ENCODE measurements at places on chromosomes 7 and 10.

GRCh38 chr10:34488476-34489130, 326.5 kb downstream of the PARD3 start:
- no peak for DNase-seq

GRCh38 chr7:1934017-1934416, 263.9 kb downstream of the ELFN1 start:
- DNase-seq, result no peak

DNA sequence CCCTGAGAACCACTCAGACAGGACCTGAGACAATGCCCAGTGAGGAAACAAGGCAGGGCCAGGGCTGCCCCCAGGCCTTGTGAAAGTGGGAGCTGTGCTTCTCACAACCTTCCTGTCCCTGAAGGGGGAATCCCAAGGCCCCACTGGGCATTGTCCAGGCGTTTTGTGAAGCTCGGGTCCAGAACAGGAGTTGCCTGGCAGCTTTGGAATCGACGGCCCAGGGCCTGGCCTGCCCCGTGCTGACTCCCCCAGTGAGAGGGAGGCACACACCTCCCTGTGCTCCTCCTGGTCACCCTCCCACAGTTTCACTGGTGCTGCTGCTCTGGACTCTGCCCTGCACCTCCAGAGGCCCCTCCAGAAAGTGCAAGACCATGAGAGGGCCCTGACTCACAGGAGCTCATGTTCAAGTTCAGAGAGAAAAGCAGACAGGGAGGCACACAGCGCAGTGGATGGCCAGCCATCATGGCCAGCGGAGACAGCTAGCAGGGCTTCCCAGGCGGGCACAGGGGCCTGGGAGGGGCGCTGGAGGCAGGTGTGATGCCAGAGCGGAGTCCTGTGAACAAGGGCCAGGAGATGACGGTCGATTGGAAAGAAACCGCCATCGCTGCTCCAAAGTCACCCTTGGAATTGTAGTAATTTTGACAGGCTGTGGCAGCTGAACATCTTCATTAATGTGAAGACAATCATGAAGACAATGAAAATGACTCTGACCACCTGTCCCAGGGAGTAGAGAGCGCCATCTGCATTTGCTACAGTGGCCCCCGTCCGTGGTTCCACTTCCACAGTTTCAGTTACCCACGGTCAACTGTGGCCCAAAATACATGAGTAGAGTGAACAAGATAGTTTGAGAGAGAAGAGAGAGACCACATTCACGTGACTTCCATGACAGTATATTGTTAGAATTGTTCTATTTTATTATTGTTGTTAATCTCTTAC, 103.7 kb downstream of the MKI67 start:
- no peak for DNase-seq

- no peak for DNase-seq
Observed at GRCh38 chr10:6343305-6344010, 140.7 kb downstream of the PFKFB3 start.

- DNase-seq, result no peak
Observed at GRCh38 chr10:96261930-96262329, 9.4 kb downstream of the BLNK start.

- DNase-seq, result no peak
Observed at GRCh38 chr10:45380903-45381620, 7.0 kb downstream of the ALOX5 start.

DNA sequence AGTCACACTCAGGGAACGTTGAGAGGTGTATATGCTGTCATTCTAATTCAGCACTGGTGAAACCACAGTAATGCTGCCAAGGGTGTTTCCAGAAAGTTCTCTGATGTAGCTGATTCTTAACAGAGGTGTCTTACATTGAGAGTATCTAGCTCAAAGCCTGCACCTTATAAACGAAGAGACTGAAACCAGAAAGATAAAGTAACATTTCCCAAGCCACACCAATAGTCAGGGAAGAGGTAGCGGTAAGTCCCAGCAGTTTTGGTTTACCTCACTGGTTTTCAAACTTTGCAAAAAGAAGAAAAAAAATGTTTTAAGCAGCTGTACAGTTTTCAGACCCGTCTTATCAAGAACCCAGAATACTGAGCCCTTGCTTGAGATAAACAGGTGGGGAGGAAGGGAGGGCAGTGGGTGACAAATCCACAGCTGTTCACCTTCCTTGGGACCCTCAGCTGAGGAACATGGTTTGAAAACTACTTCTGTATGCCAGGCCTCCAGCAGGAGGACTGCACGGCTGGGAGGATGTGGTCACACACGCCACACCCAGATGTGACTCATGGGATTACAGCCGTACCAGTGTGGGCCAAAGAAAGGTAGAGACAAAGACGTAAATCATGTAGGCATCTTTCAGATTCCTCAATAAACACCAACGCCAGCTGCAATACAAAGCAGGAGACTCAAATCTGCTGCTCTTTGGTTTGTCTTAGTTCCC, 63.9 kb upstream of the GSDME start:
- DNase-seq, result peak; percentile 23

- no peak for DNase-seq
Observed at GRCh38 chr10:67807855-67808456, 30.0 kb downstream of the DNAJC12 start.

DNA sequence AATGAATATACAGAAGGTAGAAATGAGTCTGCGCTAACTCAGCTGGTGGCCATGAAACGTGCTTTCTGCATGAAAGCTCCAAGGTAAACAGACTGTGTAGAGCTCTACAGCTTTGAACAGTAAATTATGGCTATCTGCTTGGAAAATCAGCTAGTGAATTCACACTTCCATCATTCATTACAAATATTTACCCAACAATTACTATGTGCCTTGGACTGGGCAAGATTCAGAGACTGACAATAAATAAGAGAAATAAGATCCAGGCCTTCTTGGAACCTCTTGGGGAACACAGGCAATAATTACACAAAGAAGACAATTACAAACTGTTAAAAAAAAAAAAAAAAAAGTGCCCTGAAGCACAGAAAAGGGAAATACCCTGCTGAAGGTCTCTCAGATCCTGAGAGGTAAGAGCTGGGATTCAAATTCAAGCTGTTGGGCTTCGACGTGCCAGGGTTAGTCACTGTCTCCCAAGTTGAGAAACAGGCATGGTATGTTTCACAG, 15.8 kb downstream of the TSPAN12 start:
- no peak for DNase-seq

DNA sequence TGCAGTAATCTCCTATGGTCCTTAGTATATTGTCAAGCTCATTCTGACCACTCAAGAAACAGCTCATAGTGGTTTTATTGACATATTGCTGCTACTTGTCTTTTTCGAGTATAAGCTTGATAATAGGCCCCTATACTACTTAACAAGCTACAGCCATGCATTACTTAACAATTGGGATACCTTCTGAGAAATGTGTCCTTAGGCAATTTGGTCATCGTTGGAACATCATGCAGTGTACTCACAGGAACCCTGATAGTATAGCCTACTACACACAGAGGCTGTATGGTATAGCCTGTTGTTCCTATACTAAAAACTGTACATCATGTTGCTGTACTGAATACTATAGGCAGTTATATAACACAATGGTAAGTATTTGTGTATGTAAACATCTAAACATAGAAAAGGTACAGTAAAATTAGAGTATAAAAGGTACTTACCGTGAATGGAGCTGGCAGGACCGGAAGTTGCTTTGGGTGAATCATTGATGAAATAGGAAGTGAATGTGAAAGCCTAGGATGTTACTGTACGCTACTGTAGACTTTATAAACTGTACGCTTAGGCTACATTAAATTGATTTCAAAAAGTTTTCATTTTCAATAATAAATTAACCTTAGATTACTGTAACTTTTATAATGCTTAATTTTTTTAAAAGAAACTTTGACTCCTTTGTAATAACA, 160.9 kb downstream of the LRRC4 start:
- DNase-seq, result no peak

DNA sequence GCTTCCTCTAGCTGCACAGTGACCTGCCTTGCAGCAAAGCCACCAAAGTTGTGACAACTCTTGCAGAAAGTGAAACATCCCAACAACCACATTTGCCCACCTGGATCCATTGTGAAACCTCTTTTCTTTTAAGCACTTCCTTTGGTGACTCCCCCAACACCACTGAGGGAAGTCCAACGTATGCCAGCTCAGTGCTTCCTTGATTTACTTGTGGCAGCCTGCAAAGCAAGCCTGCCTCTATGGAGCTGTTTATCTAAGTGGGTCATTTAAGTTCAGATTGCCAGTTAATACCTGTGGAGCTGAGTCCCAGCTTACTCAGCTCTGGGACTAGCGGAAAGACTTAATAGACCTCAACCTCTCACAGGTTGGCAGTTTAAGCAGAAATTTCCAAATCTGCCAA, 230.8 kb upstream of the GHITM start:
- DNase-seq, result no peak

GRCh38 chr10:34241226-34242000, 573.7 kb downstream of the PARD3 start:
- no peak for DNase-seq

GRCh38 chr7:40815512-40815911, 680.7 kb downstream of the SUGCT start:
- no peak for DNase-seq

GRCh38 chr10:62527019-62527827, 153.1 kb downstream of the ZNF365 start:
- no peak for DNase-seq

DNA sequence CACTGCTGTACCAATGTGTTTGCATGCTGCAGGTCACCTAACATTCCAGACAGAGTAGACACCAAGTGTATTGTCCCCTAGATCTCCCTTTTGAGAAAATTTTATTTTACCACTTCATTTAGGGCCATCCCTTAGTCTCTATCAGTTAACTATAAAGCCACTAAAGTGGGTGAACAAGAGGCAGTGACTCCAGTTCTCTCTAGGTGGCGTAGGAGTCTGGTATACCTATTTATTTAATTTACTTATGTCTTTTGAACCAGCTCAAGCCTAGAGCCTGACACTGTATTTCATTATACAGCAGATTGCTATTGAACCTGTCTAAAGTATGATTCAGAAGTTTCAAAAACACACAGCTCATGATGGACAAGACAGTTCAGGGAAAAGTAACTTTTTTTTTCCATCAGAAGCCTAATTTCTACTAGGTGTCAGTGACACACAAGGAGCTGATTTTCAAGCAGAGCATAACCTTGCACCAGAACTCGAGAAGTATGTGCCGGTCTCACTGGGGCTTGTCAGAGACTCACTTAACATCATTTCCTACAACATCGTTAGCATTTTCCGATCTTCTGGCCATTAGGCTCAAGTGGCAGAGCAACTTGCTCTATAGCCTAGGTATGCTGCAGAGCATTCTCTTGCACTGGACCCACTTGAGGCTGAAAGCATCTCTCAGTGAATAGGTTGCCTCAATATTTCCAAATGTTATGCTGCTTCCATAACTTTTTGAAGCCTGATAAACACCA, 175.4 kb downstream of the CDC14C start:
- no peak for DNase-seq

DNA sequence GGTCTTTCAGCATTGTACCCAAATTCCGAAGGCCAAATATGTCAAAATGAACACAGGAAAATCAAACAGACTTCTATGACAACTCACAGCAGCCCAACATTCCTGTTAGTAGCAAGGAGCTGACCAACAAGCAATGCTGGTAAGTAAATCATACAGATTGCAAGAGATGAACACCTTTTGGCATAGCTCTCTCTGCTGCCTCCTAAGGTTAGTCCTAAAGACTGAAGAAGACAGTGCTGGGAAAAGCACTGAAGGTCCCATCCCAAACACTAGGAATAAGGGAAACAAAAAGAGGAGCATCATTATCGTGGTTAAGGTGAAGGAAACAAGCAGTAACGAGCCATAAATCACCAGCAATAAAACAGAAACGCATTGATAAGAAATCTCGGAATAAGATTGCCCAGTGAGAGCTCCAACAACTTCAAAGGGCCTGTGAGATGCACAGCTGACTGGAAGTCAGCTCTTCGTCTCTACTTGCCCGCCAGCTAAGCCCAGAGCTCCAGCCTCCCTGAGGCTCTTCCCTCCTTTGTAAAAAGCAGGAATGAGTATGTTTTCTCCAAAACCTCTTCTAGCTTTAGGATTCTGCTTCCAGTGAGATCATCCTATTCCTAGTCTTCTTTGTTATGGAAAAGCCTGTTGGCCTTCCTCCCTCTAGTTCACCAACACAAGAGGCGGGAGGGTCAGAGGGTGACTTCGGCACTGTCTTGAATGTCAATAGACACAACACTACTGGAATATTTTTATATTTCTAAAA, 15.3 kb downstream of the NUDT5 start:
- DNase-seq, result no peak

- no peak for DNase-seq
Observed at GRCh38 chr7:158312789-158313188, 274.8 kb downstream of the PTPRN2 start.

GRCh38 chr10:26372513-26373354, 65.4 kb upstream of the APBB1IP start:
- DNase-seq, result no peak

All from HuH-7.5 (cell line).